Smooth muscle cell of the umbilical artery (primary cell): ENCODE measurements at places on chromosomes 1 and 21. TPM values are rescaled to one million over a fixed set of nuclear protein-coding genes. Genes with fewer than 3 reads are reported as not detected.

IFNAR1 gene
- 35.9 and 57.0 TPM in 2 replicates for total RNA-seq

LINGO4 gene
- total RNA-seq = not detected in 2 replicates

ERG gene
- 0.59 and 0.92 TPM in 2 replicates for total RNA-seq

CHODL gene
- not detected in 2 replicates for total RNA-seq

COL8A2 gene
- 9.2 and 19.6 TPM in 2 replicates for total RNA-seq

ITLN2 gene
- not detected in 2 replicates for total RNA-seq

MARK1 gene
- total RNA-seq = 0.59 and 3.5 TPM in 2 replicates

PYHIN1 gene
- not detected in 2 replicates for total RNA-seq

CDCA8 gene
- 0.30 and 7.3 TPM in 2 replicates for total RNA-seq

OR2AK2 gene
- total RNA-seq = not detected in 2 replicates

TFF2 gene
- not detected in 2 replicates for total RNA-seq

APCS gene
- total RNA-seq = not detected in 2 replicates

OPRD1 gene
- total RNA-seq = not detected in 2 replicates

AMY1B gene
- not detected in 2 replicates for total RNA-seq

ADIPOR1 gene
- 120 TPM in 2 replicates for total RNA-seq

FAM151A gene
- total RNA-seq = not detected in 2 replicates

AIRE gene
- total RNA-seq = under 0.01 and 0.05 TPM in 2 replicates

S100A2 gene
- total RNA-seq = 0.59 and 1.4 TPM in 2 replicates

PGLYRP4 gene
- total RNA-seq = not detected in 2 replicates

TMEM234 gene
- total RNA-seq = 17.0 and 18.1 TPM in 2 replicates

S100A3 gene
- total RNA-seq = 0.59 and 1.4 TPM in 2 replicates

NPHS2 gene
- not detected in 2 replicates for total RNA-seq

GLRX2 gene
- 8.6 and 14.9 TPM in 2 replicates for total RNA-seq

ITGB2 gene
- 0.28 TPM in 1 of 2 replicates, not detected in the other for total RNA-seq

DNAJC6 gene
- 0.89 and 2.0 TPM in 2 replicates for total RNA-seq

GJA8 gene
- not detected in 2 replicates for total RNA-seq

HAO2 gene
- not detected in 2 replicates for total RNA-seq

SHE gene
- under 0.01 and 0.05 TPM in 2 replicates for total RNA-seq

NRIP1 gene
- 70.1 and 124 TPM in 2 replicates for total RNA-seq

ATP6V1G3 gene
- total RNA-seq = not detected in 2 replicates
